ENCODE measurements at places on chromosomes 12 and 14. TPM values are rescaled to one million over a fixed set of nuclear protein-coding genes. Genes with fewer than 3 reads are reported as not detected.

GRCh38 chr12:65997056-65997455 lies 133.5 kb downstream of the LLPH start:
- no peak for DNase-seq

DNA sequence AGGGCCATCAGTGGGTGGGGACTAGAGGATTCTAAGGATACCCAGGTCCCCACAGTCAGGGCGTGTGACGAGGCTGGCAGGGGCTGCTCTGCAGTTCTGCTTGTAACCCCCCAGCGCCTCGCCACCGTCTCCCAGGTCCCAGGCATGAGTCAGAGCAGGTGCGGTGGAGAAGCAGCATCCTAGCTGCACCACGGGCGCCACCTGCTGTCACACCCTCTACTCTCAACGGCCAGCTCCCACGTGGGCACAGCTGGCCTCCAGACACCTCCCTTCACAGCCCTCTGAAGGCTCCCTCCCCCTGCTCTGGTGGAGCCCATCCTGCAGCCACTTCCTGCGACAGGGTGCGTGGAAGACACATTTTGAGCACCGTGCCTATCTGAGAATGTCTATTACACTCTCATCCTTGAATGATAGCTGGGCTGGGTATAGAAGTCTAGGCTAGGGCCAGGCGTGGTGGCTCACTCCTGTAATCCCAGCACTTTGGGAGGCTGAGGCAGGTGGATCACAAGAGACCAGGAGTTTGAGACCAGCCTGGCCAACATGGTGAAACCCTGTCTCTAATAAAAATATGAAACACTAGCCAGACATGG lies 6.9 kb upstream of the NUDT14 start:
- DNase-seq, result no peak

- no peak for DNase-seq
These were observed 167.4 kb downstream of the TMTC3 start for GRCh38 chr12:88309546-88309945.

DNA sequence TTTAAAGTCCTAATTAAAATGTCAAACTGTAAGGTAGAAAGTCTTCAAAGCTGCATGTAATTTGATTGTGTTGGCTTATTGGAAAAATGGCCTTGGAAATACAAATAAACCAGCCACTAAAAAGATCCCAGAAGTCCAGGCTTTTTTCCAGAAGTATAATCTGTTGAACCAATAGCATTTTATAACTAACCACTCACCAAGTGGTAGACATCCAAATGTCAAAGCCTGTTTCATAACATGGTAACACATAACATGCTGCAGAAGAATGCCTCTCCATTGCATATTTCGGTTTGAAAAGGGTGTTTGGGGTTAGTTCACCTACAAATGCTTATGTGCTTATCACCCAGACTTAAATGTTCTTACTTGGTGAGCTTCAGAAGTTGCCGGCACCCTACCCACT lies 183.7 kb upstream of the DIO2 start:
- no peak for DNase-seq

DNA sequence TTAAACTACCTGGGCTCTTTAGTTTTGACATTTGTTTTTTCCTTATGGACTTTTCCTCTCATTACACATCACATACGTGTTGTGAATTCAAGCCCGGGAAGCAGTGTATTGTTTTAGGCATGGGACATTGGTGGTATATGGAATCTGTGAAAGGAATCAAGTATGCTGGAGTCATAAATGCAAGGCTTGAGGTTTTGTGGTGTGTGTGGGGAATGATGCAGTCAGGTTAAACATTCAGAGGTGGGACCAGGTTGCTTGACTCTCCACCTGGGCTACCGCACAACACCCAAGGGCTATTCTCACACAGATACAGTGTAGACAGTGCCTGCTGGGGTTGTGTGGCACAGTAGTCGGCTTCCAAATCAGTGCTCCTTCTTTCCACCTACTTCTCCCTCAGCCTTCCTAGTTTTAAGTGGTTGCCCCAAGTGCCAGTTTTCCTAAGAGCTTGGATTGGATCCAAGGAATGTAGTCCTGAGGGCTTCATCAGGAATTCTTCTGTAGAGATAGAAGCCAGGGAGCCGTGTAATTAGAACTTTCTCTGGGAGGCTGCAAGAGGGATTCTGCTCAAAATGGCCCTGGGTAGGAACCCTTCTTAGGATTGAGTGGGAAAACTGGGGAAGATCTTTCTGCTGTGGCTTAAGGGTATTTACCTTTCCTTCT lies 243.7 kb downstream of the C12orf75 start:
- DNase-seq, result no peak

DNA sequence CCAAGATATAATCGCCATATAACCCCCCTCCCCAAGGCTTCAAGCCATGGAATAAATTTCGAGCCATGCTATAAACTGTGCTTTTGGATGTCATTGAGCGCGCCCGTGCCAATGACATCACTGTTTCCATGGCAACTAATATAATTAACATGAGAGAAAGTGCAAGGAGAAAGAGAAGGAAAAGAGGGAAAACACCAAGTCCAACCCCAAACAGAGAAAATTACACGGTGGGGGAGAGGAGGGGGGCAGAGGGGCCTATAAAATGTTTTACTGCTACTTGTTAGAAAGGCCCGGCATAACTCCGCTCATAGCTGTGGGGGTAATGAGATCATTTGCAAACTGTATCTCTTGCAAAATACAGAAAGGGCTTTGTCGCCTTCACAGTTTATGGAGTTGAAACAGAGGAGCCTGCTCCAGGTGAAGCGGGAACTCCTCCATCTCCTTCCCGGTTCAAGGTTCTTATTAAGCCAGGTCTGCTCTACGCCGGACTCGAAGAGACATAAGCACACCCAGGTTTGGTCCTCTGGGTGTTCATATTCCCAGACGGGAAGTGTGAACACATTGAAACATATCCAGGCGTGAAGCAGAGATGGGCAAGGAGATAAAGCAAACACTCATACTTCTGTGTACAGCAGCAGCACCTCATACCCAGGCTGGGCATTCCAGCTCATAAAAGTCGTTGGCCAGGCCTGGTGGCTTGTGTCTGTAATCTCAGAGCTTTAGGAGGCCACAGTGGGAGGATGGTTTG lies 99.1 kb upstream of the MAP1LC3B2 start:
- DNase-seq, result peak; percentile 25

DNA sequence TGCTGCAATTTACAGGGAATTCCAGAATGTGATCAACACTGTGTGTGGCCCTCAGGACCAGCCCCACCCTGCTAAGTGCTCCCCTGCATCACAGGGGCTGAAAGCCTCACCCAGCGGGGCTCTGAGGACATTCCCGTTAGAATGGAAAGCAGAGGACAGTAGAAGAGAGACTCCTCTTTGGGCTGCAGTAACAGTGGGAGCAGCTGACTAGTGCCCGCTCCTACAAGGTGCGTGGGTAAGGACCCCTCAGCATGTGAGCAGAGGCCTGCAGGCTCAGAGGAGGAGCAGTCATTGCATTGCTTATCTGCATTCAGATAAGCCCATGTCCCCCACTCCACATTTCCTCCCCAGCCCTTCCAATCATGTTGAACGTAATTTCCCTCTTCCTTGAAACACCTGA lies 120.1 kb downstream of the ITPR2 start:
- DNase-seq, result no peak

Gene TTC6
- not detected for total RNA-seq

Gene IGFBP6
- 203 TPM for total RNA-seq

Gene TAS2R30
- 4.0 TPM for total RNA-seq

Gene BLTP3B
- 18.3 TPM for total RNA-seq

Data from kidney (tissue), 22 donors.